Nephron progenitor cell (in vitro differentiated cells): ENCODE measurements at places on chromosomes 7 and 10.

- no peak for DNase-seq
Observed at GRCh38 chr10:3149918-3150317, 22.7 kb downstream of the PITRM1 start.

DNA sequence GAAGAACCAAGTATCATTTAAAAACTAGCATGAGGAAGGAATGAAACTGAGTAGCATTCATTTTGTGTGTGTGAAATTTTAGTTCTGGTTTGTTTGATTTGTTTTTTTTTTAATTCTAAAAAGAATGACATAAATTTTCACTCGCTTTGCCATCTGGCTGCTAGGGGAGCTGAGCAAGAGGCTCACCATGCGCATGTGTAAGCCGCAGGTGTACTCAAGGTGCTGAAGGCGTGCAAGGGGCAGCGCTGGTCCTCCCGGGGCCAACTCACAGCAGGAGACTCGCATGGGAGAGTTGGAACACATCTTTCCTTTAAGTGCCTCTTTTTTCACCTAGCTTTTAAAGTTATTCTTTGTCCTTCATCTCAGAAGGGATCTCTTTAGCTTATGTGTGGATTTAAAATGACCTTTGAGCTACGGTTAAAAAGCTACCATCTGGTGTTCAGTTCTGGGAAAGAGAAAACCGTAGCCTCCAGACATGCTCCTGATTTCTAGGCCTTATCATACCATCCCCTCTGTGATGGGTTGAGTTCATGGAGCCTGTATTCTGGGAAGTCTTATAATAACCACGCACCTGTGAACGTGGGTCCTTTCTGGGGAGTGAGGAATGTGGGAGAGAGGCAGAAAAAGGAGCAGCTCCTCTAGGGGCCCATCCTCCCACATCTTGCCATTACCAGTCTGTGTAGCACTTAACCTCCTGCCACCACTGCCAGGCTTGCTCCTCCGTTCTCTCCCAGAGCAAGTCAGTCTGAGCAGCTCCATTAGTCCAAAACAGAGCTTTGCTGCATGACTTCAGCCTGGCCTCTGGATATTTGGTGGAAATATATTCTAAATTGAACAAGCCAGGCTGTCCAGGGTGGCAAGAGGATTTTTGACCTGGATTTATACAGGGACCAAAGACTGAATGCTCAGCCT is 61.9 kb downstream of the KLHDC10 start:
- no peak for DNase-seq

GRCh38 chr10:31171402-31172083 is 139.9 kb upstream of the ZNF438 start:
- DNase-seq = no peak

- DNase-seq = peak; percentile 16
Observed at GRCh38 chr7:112422842-112423496, 27.3 kb upstream of the IFRD1 start.

- no peak for DNase-seq
Observed at GRCh38 chr10:22460531-22461403, 115.5 kb downstream of the SPAG6 start.

- peak; percentile 32 for DNase-seq
Observed at GRCh38 chr10:119412244-119413092, 130.1 kb downstream of the RGS10 start.

DNA sequence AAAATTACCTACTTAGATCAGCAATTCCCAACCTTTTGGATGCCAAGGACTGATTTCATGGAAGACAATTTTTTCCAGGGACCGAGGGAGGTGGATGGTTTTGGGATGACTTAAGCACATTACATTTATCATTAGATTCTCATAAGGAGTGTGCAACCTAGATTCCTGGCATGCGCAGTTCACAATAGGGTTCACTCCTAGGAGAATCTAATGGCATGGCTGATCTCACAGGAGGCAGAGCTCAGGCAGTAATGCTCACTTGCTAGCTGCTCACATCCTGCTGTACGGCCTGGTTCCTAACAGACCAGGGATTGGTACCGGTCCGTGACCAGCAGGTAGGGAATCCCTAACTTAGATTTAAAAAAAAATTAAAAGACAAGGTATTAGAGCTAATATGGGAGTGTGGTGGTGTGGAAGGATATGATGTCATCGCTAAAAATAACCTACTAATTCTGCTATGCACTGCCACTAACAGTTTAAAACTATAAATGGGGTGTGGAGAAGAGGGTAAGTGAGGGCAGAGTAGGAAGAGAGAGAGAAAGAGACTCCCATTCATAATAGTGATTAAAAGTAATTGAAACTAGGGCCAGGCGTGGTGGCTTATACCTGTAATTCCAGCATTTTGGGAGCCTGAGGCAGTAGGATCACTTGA is 282.7 kb downstream of the BAMBI start:
- DNase-seq = no peak

DNA sequence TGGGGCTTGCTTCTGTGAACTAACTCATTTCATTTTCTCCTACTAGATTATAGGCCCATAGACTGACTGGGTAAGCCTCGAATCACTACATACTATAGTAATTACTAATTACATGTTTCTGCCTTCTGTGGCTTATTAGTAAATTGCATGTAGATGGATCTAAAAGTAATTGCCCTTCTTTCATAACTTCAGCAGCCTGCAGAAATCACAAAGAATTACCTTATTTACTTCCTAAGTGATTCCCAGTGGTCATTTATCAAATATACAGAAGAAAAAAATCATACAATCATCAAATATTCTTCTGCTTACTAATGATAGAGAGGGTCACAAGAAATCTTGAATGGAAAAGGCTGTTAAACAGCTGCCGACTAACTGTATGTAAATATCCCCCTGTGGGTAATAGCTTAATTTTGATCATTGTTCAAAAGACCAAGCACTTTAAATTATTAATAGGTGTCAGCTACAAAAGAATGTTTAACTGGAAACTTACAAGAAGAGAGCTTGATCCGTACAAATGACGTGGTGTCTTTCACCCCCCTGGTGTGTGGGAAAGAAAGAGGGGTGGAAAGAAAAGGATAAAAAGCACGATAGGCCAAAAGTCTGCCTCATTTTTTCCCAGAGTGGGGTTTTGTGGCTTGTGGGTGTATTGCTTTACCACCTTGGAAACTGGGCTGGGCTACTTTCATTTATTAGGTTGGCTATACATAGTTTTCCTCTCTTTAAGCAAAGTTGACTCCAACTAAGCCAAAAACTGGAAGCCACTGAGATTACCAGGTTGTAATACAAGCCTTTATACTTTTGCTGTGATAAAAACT is 361.8 kb upstream of the ZMIZ1 start:
- DNase-seq = no peak
